ENCODE measurements at places on chromosomes 3 and 15. TPM values are rescaled to one million over a fixed set of nuclear protein-coding genes. Genes with fewer than 3 reads are reported as not detected.

DNA sequence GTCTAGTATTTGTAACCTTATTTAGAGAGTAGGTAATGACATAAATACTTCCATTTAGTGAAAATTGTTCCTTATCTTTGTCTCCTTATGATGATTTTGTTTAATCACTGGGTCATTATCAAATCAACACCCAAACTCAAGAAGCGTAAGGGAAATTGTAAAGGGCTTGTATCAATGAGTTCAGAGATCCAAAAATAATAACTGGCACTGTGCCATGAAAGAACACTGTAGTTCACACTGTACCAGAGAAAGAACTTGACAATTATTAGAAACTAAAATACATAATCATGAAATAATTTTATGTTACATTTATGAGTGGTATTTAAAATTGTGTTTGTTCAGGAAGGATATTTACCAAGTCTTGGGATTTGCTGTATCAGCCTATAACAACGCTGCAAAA, 895.4 kb downstream of the FHIT start:
- H3K27me3 ChIP-seq, result no peaks in the 10 kb centered on the region
- no peaks in the 10 kb centered on the region for H3K36me3 ChIP-seq
- no peaks in the 10 kb centered on the region for H3K4me1 ChIP-seq
- no peak overlapping the region for H3K4me3 ChIP-seq

GRCh38 chr3:155350571-155350970, 57.1 kb upstream of the STRIT1 start:
- no peak overlapping the region for H3K4me3 ChIP-seq
- H3K27me3 ChIP-seq, result peaks cover 3% of the 10 kb centered on the region
- H3K27ac ChIP-seq, result no peak overlapping the region
- no peaks in the 10 kb centered on the region for H3K4me1 ChIP-seq

DNA sequence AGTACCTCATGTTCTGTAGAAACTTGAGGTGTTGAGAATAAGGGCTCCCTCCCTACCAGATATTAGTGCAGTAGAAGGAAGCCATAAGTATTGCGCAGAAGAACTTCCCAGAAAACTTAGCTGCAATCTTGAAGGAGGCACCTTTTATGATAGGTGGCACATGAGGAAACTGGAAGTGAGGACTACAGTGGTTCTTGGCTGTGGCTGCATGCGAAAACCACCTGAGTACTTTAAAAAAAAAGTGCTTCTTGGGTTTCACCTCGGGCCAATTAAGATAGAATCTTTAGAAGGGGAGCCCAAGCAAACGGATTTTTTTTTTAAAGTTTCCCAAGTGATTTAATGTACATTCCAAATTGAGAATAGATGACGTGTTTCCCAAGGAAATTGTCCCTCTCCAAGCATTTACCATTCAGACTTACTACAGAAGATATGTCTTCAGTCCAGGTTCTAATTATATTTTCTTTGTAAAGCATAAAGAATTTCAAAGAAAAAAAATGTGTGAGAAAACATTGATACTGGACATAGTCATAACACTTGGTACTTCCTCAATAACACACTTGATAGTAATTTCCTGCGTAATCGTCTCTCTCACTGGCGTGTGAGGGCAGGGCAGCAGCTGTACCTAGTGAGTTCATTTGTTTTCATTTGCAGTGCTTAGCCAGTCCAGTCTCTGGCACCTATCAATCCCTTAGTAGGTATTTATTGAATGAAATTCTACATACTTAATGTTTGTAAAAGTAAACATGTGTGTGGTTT, 12.3 kb upstream of the NR1I2 start:
- H3K36me3 ChIP-seq, result no peaks in the 10 kb centered on the region
- H3K4me1 ChIP-seq, result no peaks in the 10 kb centered on the region
- H3K4me3 ChIP-seq, result no peak overlapping the region
- peaks cover 22% of the 10 kb centered on the region for H3K27me3 ChIP-seq

DNA sequence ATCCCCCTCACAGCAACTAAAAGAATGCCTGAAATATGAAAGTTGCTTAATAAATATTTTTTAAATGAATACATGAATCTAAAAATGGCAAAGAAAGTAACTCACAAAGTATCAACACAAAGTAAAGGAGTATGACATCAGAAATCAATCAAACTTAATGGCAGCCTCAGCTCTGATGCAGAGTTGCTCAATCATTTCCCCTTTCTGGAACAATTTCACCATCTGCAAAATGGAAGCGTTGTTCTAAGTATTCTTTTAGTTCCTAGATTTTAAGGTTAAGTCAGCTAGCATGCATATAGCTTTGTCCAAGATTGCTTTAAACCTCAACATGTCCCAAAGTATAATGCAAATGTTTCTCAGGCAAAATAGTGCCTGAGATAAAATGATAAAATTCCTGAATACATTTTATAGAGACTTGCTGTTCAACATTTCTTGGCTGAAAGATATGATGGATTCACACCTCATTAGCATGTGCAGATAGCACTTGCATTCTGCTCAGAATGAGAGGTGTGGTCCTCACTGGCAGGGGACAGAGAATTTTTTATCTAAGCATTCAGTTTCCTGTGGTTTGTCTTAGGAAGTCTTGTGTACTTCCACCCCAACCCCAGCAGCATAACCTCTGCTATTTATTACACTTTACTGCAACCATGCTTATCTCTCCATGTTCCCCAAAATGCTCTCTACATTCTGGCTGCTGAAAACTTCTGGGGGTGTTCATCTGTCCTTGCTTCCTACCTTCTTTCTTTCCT, 429.3 kb downstream of the GRM7 start:
- DNase-seq, result no peak
- H3K27ac ChIP-seq, result no peak overlapping the region
- H3K36me3 ChIP-seq, result peaks cover 4% of the 10 kb centered on the region

- H3K36me3 ChIP-seq, result no peaks in the 10 kb centered on the region
- H3K4me3 ChIP-seq, result no peak overlapping the region
- peak overlapping the region; percentile 39 for H3K27ac ChIP-seq
- peaks cover 18% of the 10 kb centered on the region for H3K4me1 ChIP-seq
- H3K27me3 ChIP-seq, result no peaks in the 10 kb centered on the region
- DNase-seq, result no peak
These were observed 8.6 kb downstream of the KLHL25 start for GRCh38 chr15:85785887-85786780.

GRCh38 chr3:194458131-194458530, 28.7 kb downstream of the ATP13A3 start:
- peaks cover 24% of the 10 kb centered on the region for H3K36me3 ChIP-seq
- no peak for DNase-seq
- no peaks in the 10 kb centered on the region for H3K4me1 ChIP-seq
- no peak overlapping the region for H3K4me3 ChIP-seq
- no peak overlapping the region for H3K27ac ChIP-seq

GRCh38 chr15:33586786-33587697, 276.3 kb downstream of the RYR3 start:
- H3K36me3 ChIP-seq, result no peaks in the 10 kb centered on the region
- no peak for DNase-seq
- no peak overlapping the region for H3K27ac ChIP-seq
- H3K27me3 ChIP-seq, result peaks cover 3% of the 10 kb centered on the region

DNA sequence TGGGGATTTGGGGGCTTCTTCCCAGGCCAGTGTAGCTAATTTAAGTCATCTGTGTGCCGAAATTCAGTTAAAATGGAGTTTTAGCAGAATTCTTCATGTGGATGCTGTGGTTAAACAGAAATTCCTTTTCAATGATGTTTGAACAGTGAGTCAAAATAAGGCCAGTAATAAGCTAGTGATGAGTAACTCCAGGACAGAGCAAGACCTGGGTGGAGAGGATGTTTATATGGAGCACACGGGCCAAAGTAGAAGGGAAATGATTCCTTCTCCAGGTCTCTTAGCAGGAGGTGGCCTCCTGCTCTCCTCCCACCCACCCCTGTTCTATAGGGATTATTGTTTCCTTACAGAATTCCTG, 31.9 kb upstream of the UACA start:
- H3K4me1 ChIP-seq, result peaks cover 97% of the 10 kb centered on the region
- peaks cover 1% of the 10 kb centered on the region for H3K27me3 ChIP-seq
- H3K4me3 ChIP-seq, result peak overlapping the region; percentile 81

DNA sequence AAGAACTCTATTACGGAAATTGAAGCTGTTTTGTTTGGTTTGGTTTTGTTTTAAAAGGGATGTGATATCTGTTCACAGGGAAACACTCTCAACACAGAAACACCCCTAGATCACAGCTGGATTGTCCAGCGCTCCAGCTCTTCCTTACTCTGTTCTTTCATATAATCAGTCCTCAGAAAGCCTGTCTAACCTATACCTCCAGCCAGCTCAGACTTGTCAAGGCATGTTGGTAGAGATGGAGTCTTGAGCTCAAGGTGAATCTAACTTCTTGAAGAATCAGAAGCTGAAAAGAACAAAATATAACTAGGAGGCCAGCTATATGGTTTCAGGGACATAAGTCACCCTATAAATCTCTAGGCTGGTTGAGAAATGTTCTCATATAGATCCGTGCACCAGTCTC, 110.2 kb upstream of the EPHA3 start:
- H3K27me3 ChIP-seq, result peaks cover 2% of the 10 kb centered on the region
- H3K4me1 ChIP-seq, result no peaks in the 10 kb centered on the region
- no peak overlapping the region for H3K27ac ChIP-seq
- no peaks in the 10 kb centered on the region for H3K36me3 ChIP-seq
- H3K4me3 ChIP-seq, result no peak overlapping the region

DNA sequence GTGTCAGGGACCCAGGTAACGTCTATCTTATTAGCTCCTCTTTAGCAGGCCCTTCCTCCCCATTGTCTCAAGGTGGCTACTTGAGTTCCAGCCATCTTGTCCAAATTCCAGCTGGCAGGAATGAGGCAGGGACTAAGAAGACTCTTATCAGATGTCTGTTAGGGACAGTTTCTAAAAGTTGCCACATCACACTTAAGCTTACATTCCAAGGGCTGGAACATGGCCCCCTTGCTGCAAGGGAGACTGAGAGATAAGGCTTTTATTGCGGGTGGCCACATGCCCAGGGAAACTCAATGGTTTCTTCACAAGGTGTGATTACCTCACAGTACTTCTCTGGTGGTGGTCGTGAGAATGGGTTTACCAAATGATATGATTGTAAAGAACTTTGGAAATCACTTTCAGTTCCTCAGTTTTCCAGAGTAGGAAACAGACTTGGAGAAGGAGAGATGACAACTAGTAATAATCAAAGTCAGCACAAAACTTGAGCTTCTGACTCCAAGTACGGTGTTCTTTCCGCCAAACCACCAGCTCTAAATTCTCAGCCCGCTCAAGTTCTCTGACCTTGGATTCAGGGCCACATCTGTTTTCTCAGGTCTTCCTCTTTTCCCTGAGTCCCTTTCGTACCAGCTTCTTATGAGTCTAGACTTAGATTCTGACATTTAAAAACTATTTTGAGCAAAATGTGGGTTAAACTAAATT, 14.2 kb downstream of the PDIA5 start:
- no peak overlapping the region for H3K4me3 ChIP-seq
- no peak for DNase-seq
- H3K4me1 ChIP-seq, result peaks cover 83% of the 10 kb centered on the region
- peaks cover 10% of the 10 kb centered on the region for H3K36me3 ChIP-seq
- H3K27ac ChIP-seq, result no peak overlapping the region
- H3K27me3 ChIP-seq, result peaks cover 4% of the 10 kb centered on the region

DNA sequence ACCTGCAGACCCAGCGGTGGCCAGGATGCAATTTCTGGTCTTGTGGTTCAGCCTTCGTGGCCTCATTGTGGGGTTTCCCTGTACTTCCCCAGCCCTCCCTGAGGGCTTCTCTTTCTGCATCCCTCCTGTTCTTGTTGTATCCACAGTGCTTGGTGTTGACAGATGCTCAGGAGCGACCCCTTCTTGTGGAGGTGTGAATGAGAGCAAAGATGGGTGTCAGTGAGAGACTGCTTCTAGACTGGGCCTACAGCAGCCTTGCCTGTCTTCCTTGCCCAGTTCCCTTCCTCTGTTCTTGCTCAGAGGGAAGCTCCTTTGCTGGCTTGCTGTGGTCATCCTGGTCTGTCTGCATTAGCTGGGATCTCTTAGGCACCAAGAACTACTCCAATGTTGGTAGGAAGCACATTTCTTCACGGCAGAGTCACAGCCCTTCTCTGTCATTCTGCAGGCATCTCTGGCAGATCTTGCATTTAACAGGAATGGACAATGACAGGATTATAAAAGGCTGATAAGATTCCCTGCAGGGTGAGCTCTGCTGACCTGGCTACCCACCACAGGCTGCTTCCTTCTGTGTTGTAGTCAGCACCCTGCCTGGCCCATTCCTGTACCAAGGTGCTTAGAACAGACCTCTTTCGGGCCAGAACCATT, 317.8 kb upstream of the C2CD4B start:
- H3K27ac ChIP-seq, result peak overlapping the region; percentile 82
- H3K4me3 ChIP-seq, result 0 out of 2 replicates have a peak overlapping the region, but pooled peaks have one; percentile 5
- H3K36me3 ChIP-seq, result no peaks in the 10 kb centered on the region
- H3K4me1 ChIP-seq, result peaks cover 34% of the 10 kb centered on the region
- H3K27me3 ChIP-seq, result no peaks in the 10 kb centered on the region
- DNase-seq, result peak; percentile 81

DNA sequence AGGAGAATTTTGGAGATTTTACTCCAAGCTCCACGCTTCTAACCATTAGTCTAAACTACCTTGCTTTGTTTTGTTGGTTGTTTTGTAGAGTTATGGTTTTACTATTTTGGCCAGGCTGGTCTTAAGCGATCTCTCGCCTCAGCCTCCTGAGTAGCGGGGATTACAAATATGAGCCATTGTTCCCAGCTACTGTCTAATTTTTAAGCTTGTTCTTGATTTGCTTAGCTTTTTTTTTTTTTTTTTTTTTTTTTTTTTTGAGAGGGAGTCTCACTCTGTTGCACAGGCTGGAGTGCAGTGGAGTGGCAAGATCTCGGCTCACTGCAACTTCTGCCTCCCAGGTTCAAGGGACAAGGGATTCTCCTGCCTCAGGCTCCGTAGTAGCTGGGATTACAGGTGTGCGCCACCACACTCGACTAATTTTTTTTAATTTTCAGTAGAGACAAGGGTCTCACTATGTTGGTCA, 28.5 kb downstream of the EFCAB12 start:
- peak; percentile 26 for DNase-seq
- peaks cover 32% of the 10 kb centered on the region for H3K4me1 ChIP-seq
- peaks cover 17% of the 10 kb centered on the region for H3K36me3 ChIP-seq
- peak overlapping the region; percentile 98 for H3K4me3 ChIP-seq
- H3K27me3 ChIP-seq, result peaks cover 3% of the 10 kb centered on the region

The ROBO2 gene
- 0.42 TPM for total RNA-seq

The CHRNA7 gene
- total RNA-seq, result not detected

The PHC3 gene
- total RNA-seq, result 61.3 TPM

The SHQ1 gene
- 23.2 TPM for total RNA-seq

The SLC28A1 gene
- total RNA-seq, result not detected

The TMEM266 gene
- total RNA-seq, result 0.16 TPM

The KCNAB1 gene
- total RNA-seq, result not detected

Data from HFFc6 (cell line).